H54 (cell line): ENCODE measurements at places on chromosomes 16 and 17.

DNA sequence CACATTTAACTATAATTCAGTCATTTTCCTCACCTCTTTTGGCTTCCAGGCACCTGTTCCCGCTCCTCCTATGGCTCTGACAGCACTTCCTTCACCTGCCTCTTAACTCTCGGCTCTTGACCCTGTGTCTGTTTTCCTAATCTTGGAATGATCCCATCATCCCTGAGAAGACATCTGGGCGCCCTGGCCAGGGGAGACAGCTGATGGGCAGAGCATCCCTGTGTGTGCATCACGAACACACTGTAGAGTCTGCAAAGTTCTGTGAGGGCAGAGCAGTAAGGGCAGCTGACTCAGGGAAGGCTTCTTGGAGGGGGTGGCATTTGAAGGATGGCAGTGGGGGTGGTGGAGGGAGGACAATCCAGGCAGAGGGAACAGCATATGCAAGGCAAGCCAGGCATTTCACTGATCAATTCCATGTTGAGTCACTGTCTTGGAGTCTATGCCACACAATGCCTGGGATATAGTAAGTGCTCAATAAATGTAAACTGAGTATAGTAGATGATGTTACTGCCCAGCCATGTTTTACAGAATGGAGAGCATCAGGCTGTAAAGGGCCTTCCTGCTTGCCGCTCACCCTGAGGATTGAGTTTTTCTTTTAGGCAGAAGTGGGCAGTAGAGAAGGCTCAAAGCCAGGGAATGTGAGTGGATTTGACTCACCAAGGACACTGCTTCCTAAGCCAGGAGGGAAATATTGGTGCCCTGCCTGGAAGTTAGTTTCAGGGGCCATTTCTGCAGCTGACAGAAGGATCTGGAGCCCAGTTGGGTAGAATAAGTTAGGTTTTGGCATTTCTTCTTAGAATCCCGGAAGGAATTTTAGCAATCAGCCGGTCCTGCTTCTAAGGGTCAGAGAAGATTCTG is 5.8 kb upstream of the RAB11FIP4 start:
- DNase-seq = no peak

GRCh38 chr17:10683853-10684252 is 13.5 kb downstream of the SCO1 start:
- DNase-seq = no peak

- DNase-seq = no peak
These were observed 27.0 kb downstream of the POLR3E start for GRCh38 chr16:22323959-22324786.

DNA sequence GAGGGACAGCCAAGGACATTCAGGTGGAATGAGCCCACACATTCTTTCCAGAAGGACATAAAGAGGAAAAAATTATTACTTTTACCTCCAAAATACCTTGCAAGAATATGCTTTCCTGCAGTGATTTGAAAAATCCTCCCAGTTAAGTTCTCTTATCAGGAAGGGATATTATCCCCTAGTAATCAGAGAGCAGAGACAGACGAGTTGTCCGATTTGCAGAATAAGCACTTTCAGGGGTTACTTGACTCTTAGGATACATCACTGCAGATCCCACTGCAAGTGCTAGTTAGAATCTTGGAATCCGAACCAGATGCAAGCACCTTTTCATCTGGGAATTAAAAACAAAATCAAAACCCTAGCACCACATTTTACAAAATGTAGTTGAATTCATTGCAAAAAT is 33.6 kb downstream of the FOXL1 start:
- DNase-seq = no peak

GRCh38 chr16:81477697-81478693 is 33.4 kb downstream of the CMIP start:
- no peak for DNase-seq

- no peak for DNase-seq
These were observed 19.0 kb downstream of the ABR start for GRCh38 chr17:1160591-1161390.

DNA sequence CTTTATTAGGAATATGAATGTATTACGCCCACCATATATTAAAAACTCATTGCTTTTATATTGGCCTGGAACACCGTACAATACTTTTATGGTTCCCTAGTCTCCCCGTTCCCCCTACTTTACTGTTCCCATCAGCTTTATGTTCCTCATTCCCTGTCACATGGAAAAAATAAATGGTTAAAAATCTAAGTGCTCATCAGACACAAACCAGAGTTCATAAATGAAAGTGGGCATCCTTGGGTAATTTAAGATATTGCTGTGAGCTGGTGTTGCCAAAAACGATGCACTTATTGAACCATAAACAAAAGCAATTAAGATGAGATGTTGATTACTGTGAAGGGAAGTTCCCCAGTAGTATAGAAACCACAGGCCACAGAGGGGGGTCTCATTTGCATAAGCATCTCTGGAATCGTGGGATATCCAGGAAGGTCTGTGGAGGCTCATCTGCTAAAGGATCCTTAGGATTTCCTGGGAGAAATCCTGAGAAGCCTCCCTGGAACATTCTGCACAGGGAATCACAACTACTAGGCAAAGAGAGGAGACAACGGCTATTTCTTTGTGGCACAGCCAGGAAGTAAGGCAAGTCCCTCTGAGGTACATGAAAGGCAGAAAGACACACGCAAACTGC is 591.4 kb upstream of the CDH11 start:
- no peak for DNase-seq

DNA sequence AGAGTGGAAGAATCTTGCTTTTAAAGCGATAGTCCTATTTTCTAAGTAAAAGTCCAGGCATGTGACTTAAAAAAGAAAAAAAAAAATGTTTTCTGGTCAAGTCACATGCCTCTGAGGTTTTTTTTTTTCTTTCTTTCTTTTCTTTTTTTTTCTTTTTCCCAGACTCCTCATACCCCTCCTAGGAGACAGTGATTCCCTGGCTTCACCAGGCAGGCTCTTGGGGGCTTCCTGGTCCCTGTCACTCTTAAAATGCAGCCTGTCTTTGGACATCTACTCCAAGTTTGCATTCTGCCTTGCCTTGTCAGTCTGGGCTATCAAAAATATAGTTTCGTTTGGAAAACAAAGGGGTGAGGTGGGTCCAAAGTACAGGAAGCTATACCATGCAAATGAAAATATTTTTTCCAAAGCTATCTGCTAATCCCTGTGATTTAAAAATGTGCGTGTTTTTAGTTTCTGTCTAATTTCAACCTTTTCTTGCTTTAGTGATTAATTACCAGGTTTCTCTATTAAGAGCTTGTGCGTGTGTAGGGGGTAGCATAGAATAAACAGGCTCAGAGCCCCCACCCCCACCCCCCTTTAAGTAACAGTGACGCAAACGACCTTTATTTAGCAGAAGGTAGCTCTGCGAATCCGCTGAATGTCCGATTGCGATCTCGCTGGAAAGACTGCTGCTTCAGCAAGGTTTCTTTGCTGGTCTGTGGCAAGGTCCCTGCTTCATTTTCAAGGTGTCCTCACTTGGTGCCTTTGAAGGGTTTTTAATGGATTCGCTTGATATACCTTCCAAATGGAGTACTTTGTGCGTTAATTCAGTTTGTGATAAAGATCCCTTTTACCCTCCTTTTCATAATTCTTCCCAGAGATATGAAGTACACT is 510.2 kb downstream of the WWOX start:
- DNase-seq = no peak

GRCh38 chr17:39676198-39676819 is 8.1 kb downstream of the PNMT start:
- DNase-seq = no peak

GRCh38 chr16:64687786-64688185 is 434.1 kb downstream of the CDH11 start:
- DNase-seq = no peak

DNA sequence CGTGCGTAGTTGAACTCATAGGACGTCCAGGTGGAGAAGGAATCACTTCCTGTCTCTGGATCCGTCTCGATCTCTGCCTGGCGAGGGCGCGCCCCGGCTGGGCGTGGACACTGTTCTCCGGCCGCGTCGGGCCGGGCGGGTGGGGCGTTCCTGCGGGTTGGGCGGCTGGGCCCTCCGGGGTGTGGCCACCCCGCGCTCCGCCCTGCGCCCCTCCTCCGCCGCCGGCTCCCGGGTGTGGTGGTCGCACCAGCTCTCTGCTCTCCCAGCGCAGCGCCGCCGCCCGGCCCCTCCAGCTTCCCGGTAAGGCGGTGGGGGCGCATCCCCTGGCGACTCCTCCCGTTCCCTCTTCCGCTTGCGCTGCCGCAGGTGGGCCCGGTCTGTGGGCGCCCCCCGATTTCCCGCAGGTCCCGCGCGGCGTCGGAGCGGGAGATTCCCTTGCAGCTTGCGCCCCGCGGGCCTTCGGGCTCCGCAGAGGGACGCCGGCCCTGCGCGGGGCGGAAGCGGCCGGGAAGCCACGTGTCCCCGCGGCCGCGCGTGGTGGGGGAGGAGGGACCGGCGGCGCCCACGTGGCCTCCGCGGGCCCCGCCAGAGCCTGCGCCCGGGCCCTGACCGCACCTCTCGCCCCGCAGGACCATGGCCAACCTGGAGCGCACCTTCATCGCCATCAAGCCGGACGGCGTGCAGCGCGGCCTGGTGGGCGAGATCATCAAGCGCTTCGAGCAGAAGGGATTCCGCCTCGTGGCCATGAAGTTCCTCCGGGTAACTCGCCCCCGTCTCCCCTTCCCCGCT is at the start of gene NME2:
Gene NME2, plus strand, starts transcription at position 214 of the 789 bp plus-strand sequence. Its CDS starts 420 bp downstream, at position 634.
- DNase-seq = peak; percentile 97

- peak; percentile 28 for DNase-seq
These were observed 477.4 kb downstream of the SLC39A11 start for GRCh38 chr17:72614871-72615626.

GRCh38 chr16:49738832-49739231 is 117.1 kb downstream of the ZNF423 start:
- no peak for DNase-seq

DNA sequence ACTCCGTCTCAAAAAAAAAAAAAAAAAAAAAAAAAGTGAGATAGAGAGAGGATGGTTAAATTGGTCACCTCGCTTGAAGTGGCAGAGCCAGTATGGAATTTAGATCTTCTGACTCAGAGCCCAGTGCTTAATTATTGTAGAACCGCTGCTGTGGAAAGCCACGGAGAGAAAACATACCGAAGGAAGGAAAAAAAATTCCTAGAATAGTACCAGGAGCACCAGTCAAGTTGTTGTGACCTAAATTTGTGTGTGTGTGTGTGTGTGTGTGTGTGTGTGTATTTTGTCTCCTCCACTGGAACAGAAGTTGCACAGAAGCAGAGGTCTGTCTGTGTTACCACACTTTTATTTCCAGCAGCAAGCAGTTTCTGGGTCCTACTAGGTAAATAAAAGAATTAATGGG is 10.6 kb upstream of the NUP85 start:
- peak; percentile 51 for DNase-seq

- no peak for DNase-seq
These were observed 42.4 kb upstream of the DOC2B start for GRCh38 chr17:223723-224471.

- peak; percentile 36 for DNase-seq
These were observed 430 bp downstream of the BCAS3 start for GRCh38 chr17:60678118-60678444.

GRCh38 chr17:2947996-2948550 is 115.3 kb downstream of the OR1D5 start:
- no peak for DNase-seq

DNA sequence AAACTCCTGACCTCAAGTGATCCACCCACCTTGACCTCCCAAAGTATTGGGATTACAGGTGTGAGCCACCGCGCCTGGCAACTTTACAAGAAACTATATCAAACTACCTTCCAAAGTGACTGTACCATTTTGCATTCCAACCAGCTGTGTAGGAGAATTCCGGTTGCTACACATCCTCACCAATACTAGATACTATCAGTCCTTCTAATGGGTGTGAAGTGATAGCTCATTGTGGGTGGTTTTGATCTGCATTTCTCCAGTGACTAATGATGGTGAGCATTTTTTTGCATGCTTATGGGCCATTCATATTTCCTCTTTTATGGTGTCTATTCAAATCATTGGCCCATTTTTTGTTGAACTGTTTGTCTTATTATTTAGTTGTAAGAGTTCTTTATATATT is 37.7 kb downstream of the SCNN1B start:
- DNase-seq = no peak

DNA sequence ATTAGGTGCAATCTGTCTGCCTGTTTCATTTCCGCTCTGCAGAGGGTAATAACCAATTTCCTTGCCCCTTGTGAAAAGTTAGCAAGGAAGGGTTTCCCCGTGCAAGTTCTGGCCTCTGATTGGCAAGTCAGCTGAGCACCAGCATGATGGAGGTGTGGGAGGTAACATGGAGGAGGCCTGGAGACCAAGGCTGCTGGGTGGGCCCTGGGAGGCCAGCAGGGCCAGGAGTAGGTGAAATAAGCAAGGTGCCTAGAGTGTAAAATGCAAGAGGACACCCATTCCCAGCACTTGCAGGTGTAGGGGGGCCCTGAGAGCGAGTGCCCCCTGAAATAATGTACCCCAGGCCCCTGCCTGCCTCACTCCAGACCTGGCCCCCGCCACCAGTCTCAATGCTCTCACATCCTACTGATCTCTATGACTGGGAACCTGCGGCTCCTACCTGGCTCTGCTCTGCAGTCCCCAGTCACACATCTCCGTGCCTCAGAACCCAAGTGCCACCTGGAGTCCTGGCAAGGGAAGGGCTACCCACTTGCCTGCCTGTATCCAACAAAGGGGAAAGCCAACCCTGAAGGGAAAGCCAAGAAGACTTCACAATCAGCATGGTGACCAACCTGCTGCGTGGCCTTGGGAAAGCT is 116.2 kb downstream of the C16orf78 start:
- no peak for DNase-seq

- DNase-seq = peak; percentile 91
These were observed 7.2 kb upstream of the KRT36 start for GRCh38 chr17:41496803-41497484.

- DNase-seq = no peak
These were observed 2.1 kb downstream of the MC1R start for GRCh38 chr16:89920723-89921122.

DNA sequence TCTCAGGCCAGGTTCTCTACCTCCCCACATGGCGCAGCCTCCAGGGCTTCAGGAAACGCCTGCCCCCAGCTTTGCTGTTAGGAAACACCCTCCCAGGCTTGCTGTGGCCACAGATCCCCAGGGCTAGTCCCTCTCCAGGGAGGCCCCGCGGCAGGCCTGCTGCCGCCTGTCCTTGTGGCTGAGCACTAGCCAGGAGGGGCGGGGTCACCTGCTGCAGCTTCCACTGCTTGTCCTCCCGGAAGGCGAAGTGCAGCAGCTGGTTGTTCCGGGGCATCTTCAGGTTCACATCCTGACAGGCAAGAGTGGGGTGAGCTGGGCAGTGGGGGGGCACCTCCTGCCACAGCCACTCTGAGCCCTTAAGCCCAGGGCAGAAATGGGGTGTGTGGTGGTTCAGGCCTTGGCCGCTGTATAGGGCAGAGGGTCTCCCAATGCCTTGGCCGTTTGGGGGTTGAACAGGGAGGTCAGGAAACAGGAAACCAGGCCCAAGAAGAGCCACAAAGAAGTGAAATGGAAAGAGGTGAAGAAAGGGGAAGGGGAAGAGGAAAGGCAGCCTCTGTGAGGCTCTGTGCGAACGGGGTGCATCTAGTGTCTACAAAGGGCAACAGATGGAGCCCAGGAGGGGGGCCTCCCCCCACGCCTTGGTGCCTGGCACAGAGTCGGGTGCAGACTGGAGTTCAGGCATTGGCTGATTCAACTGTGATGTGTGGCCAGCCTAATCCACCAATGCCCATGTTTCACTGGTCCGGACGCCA is 2.0 kb downstream of the ROGDI start:
- DNase-seq = no peak
